CD4-positive, alpha-beta T cell treated with Interferon gamma for 1 hour (primary cell): ENCODE measurements at places on chromosomes 2 and 18.

- DNase-seq = no peak
Measured at GRCh38 chr2:143623231-143623908, 494.2 kb downstream of the ARHGAP15 start.

- no peak for DNase-seq
Measured at GRCh38 chr2:239391286-239392071, 9.3 kb downstream of the HDAC4 start.

GRCh38 chr2:106339132-106339531 is 129.1 kb downstream of the RGPD3 start:
- DNase-seq = no peak

DNA sequence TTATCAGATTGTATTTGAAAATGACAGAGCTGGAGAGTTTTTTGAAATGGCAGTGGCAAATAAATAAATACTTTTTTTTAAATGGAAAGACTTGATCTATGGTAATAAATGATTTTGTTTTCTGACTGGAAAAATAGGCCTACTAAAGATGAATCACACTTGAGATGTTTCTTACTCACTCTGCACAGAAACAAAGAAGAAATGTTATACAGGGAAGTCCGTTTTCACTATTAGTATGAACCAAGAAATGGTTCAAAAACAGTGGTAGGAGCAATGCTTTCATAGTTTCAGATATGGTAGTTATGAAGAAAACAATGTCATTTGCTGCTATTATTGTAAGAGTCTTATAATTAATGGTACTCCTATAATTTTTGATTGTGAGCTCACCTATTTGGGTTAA is 30.9 kb downstream of the CD28 start:
- DNase-seq = no peak

- DNase-seq = no peak
Measured at GRCh38 chr18:5294113-5294456, 1.4 kb downstream of the ZBTB14 start.
